Heart left ventricle (tissue), 16 donors: ENCODE measurements at places on chromosomes 12 and 14. TPM values are rescaled to one million over a fixed set of nuclear protein-coding genes. Genes with fewer than 3 reads are reported as not detected.

DNA sequence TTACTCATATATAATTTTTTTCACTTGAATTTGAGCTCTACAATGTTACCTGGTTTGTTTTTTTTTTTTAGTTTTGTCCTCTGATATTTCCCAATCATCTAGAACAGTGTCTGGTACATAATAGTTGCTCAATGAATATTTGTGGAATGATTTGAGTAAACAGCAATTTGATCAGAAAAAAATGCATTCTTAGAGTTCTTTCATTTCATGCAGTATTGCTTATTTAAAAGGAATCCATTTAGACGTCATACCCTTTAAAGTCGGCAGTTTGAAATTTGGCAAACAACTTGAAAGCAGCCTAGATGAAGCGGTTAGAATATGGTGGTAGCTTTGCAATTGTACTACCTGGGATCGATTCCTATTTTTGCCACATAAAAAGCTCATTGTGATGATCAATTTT lies 140.0 kb downstream of the PDE3A start:
- no peaks in the 10 kb centered on the region for H3K36me3 ChIP-seq
- peak overlapping the region; percentile 25 for H3K27ac ChIP-seq
- DNase-seq = no peak
- peaks cover 7% of the 10 kb centered on the region for H3K4me1 ChIP-seq

GRCh38 chr12:54141431-54142113 lies 47.2 kb downstream of the SMUG1 start:
- H3K4me3 ChIP-seq = no peak overlapping the region
- H3K4me1 ChIP-seq = no peaks in the 10 kb centered on the region
- H3K27ac ChIP-seq = peak overlapping the region; percentile 49
- no peak for DNase-seq

- H3K27me3 ChIP-seq = no peaks in the 10 kb centered on the region
- H3K4me1 ChIP-seq = peaks cover 12% of the 10 kb centered on the region
- DNase-seq = no peak
Observed at GRCh38 chr14:103073367-103073875, 10.6 kb upstream of the LBHD2 start.

DHRS2 gene
- polyA plus RNA-seq = not detected

DNA sequence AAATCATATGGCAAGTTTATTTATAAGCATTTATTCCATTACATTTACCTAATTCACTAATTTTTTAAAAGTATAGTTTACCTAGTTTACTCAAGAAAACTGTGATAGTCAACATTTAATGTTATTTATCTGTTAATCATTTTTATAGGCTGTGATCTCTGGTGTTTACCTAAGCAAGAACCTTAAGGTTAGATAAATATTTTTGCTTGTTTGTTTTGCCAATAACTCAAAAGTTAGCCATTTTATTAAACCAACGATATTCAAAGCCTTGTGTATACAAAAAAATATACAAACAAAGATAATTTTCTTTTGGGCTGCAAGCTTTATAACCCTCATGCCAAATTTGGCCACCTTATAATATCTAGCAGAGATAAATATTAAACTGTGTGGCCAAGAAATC lies 157.3 kb downstream of the SLCO1B3 start:
- H3K36me3 ChIP-seq = no peaks in the 10 kb centered on the region
- H3K4me3 ChIP-seq = no peak overlapping the region
- no peaks in the 10 kb centered on the region for H3K27me3 ChIP-seq
- DNase-seq = no peak

DNA sequence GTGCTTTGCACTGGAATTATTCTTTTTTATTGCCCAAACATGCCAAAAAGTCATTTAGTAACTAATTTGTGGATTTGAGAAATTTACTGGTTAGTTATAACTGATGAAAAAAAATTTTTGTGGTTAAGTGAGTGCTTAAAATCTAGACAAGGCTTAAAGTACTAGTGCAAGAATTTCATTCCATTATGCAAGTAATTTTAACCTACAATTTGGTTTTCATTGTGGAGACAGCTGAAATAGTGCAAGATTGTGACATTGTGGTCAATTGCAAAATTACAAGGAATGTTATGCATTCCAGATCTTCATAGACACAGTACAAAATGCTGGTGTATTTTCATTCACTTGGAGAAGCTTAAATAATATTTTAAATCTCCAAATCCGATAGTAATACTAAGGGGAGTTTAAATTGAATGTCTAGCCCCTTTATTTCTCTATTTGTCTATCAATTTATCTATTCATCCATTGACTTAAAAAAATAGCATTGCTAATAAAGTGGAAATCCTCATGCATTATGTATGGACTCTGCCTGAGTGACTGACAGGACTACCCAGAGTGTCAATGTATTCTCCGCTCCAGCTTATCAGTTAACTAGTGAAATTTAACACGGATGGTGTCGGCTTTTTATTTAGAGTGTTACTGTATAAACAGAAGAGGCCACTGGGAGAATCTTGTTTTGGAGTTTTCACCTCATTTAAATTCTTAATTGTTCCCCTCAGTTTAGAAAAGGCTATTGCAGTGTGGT lies 125.9 kb downstream of the ALX1 start:
- no peak for DNase-seq
- no peaks in the 10 kb centered on the region for H3K27me3 ChIP-seq
- no peak overlapping the region for H3K4me3 ChIP-seq
- H3K4me1 ChIP-seq = no peaks in the 10 kb centered on the region

- H3K27ac ChIP-seq = no peak overlapping the region
- no peaks in the 10 kb centered on the region for H3K27me3 ChIP-seq
- no peak for DNase-seq
- H3K4me3 ChIP-seq = no peak overlapping the region
- no peaks in the 10 kb centered on the region for H3K36me3 ChIP-seq
- no peaks in the 10 kb centered on the region for H3K4me1 ChIP-seq
Observed at GRCh38 chr14:94690896-94691659, 78.8 kb downstream of the GSC start.

PZP gene
- polyA plus RNA-seq = 0.42 TPM

DNA sequence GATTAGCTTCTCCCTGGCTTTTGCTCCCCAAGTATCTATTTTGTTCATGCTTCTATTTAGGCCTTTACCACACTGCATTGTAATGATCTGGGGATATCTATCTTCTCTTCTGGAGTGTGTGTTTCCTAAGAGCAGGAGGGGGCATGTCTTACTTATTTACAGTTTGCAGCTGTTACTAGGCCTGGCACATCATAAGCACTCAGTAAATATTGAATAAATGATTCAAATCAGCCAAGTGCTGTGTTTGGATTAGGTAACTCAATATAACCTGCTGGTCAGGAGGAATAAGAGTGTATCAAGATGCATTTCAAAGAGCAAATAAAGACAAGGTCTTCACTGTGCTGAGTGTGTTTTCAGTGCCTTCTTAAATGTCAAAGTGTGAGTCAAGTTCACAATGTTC lies 186.1 kb downstream of the FOXG1 start:
- H3K4me3 ChIP-seq = no peak overlapping the region
- H3K4me1 ChIP-seq = no peaks in the 10 kb centered on the region
- H3K36me3 ChIP-seq = no peaks in the 10 kb centered on the region

GRCh38 chr14:81473456-81474147 lies 60.1 kb downstream of the SEL1L start:
- no peak overlapping the region for H3K4me3 ChIP-seq
- H3K36me3 ChIP-seq = peaks cover 53% of the 10 kb centered on the region
- H3K4me1 ChIP-seq = no peaks in the 10 kb centered on the region
- DNase-seq = no peak

DNA sequence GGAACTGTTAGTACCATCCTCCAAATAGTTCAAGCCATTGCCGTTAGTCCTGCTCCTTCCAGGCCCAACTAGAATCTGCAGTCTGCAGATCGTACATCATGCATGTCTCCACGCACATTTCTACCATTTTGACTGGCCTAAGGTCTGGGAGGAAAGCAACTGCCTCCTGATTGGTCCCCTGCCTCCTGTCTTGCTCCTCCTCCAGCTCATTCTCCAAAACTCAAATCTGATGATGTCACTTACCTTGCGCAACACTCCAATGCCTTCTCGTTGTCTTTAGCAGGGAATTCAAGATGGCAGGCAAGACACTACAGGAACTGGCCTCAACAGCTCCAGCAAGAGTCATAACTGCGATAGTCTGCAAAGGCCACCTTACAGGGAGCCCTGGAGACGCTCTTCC lies 9.7 kb upstream of the HCAR1 start:
- no peaks in the 10 kb centered on the region for H3K4me1 ChIP-seq
- no peaks in the 10 kb centered on the region for H3K36me3 ChIP-seq
- no peak overlapping the region for H3K4me3 ChIP-seq
- DNase-seq = no peak

SMIM41 gene
- 0.08 TPM for polyA plus RNA-seq

GRCh38 chr14:61530296-61530695 lies 165.0 kb upstream of the HIF1A start:
- peaks cover 65% of the 10 kb centered on the region for H3K4me1 ChIP-seq
- peaks cover 14% of the 10 kb centered on the region for H3K36me3 ChIP-seq
- no peak for DNase-seq
- H3K27ac ChIP-seq = no peak overlapping the region
- H3K27me3 ChIP-seq = no peaks in the 10 kb centered on the region

GRCh38 chr14:76675046-76675445 lies 86.2 kb upstream of the VASH1 start:
- no peaks in the 10 kb centered on the region for H3K27me3 ChIP-seq
- H3K27ac ChIP-seq = no peak overlapping the region
- no peaks in the 10 kb centered on the region for H3K36me3 ChIP-seq
- DNase-seq = no peak
- no peaks in the 10 kb centered on the region for H3K4me1 ChIP-seq

GRCh38 chr14:44029933-44030332 lies 477.1 kb downstream of the FSCB start:
- no peaks in the 10 kb centered on the region for H3K36me3 ChIP-seq
- no peak overlapping the region for H3K27ac ChIP-seq
- H3K4me1 ChIP-seq = no peaks in the 10 kb centered on the region
- H3K4me3 ChIP-seq = no peak overlapping the region
- no peaks in the 10 kb centered on the region for H3K27me3 ChIP-seq

OVCH1 gene
- 0.15 TPM for polyA plus RNA-seq

DLGAP5 gene
- polyA plus RNA-seq = not detected

SYCP3 gene
- polyA plus RNA-seq = 0.04 TPM

MSI1 gene
- 2.1 TPM for polyA plus RNA-seq

GRCh38 chr14:90627478-90627877 lies 188.8 kb downstream of the TTC7B start:
- H3K27ac ChIP-seq = peak overlapping the region; percentile 41
- no peak for DNase-seq
- peaks cover 48% of the 10 kb centered on the region for H3K4me1 ChIP-seq
- no peak overlapping the region for H3K4me3 ChIP-seq

INHBC gene
- 0.03 TPM for polyA plus RNA-seq

DNA sequence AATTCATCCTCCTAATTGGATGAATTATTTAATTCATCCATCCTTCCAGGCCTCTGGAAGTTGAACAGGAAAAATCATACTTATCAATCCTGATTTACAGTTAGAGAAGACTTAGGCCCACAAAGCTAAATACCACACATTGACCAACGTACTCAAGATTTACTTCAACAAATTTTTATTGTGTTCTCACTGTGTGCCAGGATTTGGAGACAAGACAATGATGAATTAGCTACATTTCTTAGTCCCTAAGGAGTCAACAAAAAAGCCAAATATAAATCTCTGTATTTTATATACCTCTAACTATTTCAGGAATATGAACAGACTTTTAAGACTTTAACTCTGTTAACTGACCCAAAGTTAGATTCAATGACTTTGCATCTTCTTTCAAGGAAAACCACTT lies 63.9 kb downstream of the DCAF5 start:
- H3K4me1 ChIP-seq = peaks cover 16% of the 10 kb centered on the region
- H3K4me3 ChIP-seq = no peak overlapping the region
- no peak overlapping the region for H3K27ac ChIP-seq
- H3K36me3 ChIP-seq = peaks cover 89% of the 10 kb centered on the region
- no peaks in the 10 kb centered on the region for H3K27me3 ChIP-seq

DNA sequence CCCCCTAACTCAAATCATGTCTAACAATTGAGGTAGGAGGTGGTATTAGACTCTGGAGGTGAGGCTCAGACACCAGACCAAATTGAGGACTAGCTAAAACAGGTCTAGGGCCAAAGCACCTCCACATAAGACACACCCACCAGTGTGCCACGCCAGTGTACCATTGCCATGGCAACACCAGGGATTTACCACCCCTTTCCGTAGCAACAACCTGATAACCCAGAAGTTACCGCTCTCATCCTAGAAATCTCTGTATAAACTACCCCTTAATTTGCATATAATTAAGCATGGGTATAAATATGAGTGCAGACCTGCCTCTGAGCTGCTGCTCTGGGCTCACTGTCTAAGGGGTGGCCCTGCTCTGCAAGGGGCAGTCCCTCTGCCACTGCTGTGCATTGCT lies 57.4 kb upstream of the PPP2R5C start:
- peaks cover 19% of the 10 kb centered on the region for H3K4me1 ChIP-seq
- no peak for DNase-seq
- no peaks in the 10 kb centered on the region for H3K36me3 ChIP-seq
- no peak overlapping the region for H3K27ac ChIP-seq
- no peak overlapping the region for H3K4me3 ChIP-seq

PHC1 gene
- 14.1 TPM for polyA plus RNA-seq

SOAT2 gene
- polyA plus RNA-seq = not detected

DNA sequence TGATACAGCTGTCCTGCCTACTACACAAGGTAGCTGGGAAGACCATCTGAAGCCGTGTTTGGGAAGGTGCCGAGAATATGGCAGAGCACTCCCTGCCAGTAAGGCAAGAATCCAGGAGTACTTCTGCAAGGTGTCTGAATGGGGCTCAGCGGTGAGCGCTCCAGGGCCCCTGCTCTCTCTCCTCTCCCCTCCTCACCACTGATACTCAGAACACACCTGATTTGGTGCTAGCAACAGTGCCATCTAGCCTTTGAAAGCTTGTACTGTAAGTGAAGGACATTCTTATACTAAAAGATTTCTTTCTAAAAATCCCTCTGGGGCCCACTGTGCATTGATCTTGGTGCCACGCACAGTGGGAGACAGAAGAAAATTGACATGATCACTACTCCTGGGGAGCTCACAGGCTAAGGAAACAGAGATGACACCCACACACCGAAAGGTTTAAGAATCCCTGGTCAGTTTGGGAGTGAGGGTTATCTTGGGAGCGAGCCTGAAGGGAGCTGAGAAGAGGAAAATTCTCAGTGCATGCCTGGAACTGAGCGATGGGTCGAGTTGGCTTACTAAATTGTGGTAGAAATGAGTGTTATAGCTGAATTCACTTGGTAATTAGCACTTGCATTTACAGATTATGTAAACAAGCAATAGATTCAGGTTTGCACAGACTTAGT lies 216.9 kb downstream of the NTF3 start:
- H3K27ac ChIP-seq = no peak overlapping the region
- H3K4me1 ChIP-seq = no peaks in the 10 kb centered on the region
- H3K27me3 ChIP-seq = no peaks in the 10 kb centered on the region
- DNase-seq = no peak
- no peaks in the 10 kb centered on the region for H3K36me3 ChIP-seq
- H3K4me3 ChIP-seq = no peak overlapping the region

VPS33A gene
- 5.6 TPM for polyA plus RNA-seq

GRCh38 chr14:89221109-89221810 lies 195.8 kb downstream of the FOXN3 start:
- H3K27ac ChIP-seq = no peak overlapping the region
- DNase-seq = no peak
- H3K27me3 ChIP-seq = no peaks in the 10 kb centered on the region
- peaks cover 10% of the 10 kb centered on the region for H3K4me1 ChIP-seq
- no peaks in the 10 kb centered on the region for H3K36me3 ChIP-seq

DNA sequence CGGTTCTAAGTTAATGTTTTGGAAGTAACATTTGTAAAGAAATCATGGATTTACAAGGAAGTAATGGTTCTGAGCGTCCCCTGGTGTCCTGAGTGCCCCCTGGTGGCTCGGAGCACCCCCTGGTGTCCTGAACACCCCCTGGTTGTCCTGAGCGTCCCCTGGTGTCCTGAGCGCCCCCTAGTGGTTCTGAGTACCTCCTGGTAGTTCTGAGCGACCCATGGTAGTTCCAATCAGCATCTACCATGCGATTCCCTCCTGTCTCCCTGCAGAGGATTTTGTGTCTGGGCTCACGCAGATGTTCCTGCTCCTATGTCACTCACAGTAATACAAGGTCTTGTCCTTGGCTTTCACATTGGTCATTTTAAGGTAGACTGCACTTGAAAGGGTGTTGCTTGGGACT lies 1352.9 kb downstream of the TMEM121 start:
- H3K27ac ChIP-seq = no peak overlapping the region
- H3K36me3 ChIP-seq = no peaks in the 10 kb centered on the region
- H3K4me1 ChIP-seq = no peaks in the 10 kb centered on the region
